Karpas-422 (cell line): ENCODE measurements at places on chromosomes 6 and 20. TPM values are rescaled to one million over a fixed set of nuclear protein-coding genes. Genes with fewer than 3 reads are reported as not detected.

DNA sequence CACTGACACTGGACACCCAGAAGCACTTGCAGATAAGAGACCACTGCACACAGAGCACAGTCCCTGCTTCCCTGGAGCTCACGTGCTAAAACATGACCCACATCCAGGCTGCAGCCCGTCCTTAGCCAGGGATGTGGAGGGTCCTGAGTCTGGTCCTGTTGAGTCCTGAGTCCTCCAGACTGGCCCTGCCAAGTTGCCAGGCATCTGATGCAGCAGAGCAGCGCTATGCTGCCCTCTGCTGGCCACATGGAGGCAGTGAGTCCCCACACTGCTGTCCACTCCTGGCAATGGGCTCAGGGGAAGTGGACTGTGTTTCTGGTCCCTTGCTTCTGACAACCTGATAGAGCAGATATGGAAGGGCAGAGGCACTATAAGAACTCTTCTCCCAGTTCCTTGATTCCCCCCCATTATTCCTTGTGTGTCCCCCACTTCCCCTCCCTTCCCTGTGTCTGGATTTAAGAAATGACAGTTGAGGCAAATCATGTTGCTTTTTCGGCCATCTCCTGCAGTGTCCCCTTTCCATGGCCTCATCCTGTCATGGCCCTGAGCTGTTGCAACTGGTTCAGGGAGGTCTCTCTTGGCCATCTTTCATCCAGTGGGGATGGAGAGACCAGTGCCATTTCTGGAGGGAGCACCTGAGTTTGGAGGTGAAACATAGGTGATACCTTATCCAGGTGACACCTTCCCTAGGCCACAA, 86.0 kb downstream of the DHX35 start:
- H3K27ac ChIP-seq, result no peak overlapping the region
- H3K27me3 ChIP-seq, result no peaks in the 10 kb centered on the region

DNA sequence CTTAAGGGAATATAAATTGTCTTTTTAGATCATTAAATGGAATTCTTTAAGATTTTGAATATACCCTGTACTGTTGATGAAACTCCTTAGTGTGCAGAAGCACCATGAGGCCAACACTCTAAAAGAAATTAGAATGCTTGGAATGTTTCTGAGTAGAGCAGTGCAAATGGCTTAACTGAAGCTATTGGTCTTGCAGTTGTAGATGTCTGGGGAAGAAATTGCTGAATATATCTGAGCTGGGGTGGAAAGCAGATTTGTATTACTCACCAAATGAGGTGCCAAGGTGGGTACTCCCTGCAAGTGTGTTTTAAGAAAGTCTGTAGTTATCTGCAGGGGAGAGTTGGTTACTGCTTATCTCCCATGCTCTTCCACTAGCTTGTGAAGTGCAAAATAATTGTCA, 119.0 kb downstream of the ADGRG6 start:
- H3K36me3 ChIP-seq, result no peaks in the 10 kb centered on the region
- H3K4me3 ChIP-seq, result no peak overlapping the region
- no peaks in the 10 kb centered on the region for H3K27me3 ChIP-seq

GRCh38 chr6:12578751-12579150, 137.8 kb upstream of the PHACTR1 start:
- H3K4me1 ChIP-seq, result peaks cover 6% of the 10 kb centered on the region
- DNase-seq, result no peak

- no peak for DNase-seq
- no peaks in the 10 kb centered on the region for H3K27me3 ChIP-seq
- no peak overlapping the region for H3K27ac ChIP-seq
- no peak overlapping the region for H3K4me3 ChIP-seq
Observed at GRCh38 chr20:24389686-24390085, 79.7 kb upstream of the SYNDIG1 start.

GRCh38 chr6:93992976-93993375, 573.6 kb upstream of the EPHA7 start:
- no peaks in the 10 kb centered on the region for H3K4me1 ChIP-seq
- H3K27ac ChIP-seq, result no peak overlapping the region
- DNase-seq, result no peak
- no peaks in the 10 kb centered on the region for H3K36me3 ChIP-seq
- H3K4me3 ChIP-seq, result no peak overlapping the region
- no peaks in the 10 kb centered on the region for H3K27me3 ChIP-seq

- peak overlapping the region; percentile 93 for H3K27ac ChIP-seq
- H3K27me3 ChIP-seq, result no peaks in the 10 kb centered on the region
- peaks cover 45% of the 10 kb centered on the region for H3K4me1 ChIP-seq
- peak overlapping the region; percentile 78 for H3K4me3 ChIP-seq
Observed at GRCh38 chr6:41559655-41560427, 13.7 kb downstream of the FOXP4 start.

ECT2L gene
- total RNA-seq, result not detected in 2 replicates

ESF1 gene
- total RNA-seq, result 12.2 and 16.9 TPM in 2 replicates

KCNK5 gene
- not detected in 2 replicates for total RNA-seq

ERVFRD-1 gene
- not detected in 2 replicates for total RNA-seq
